Foreskin keratinocyte (primary cell): ENCODE measurements at places on chromosomes 6 and 20. TPM values are rescaled to one million over a fixed set of nuclear protein-coding genes. Genes with fewer than 3 reads are reported as not detected.

- DNase-seq = peak; percentile 35
These were observed 6.3 kb upstream of the SIRPG start for GRCh38 chr20:1663917-1664316.

DNA sequence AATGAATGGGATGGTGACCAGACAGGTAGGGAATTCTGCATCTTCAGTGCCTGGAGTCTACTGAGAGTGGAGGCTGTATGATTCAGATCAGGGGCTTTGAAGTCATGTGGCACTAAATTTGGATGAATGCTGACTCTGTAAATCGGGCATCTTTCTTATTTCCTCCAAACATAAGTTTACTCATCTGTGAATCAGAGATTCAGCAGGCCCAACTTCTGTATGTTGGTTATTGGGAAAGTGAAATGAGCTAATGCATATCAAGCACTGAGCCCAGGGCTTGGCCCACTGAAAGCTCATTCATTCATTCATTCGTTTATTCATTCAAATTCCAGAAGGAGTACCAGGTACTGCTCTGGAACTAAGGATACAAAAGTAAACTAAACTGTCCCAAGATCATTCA, 192.3 kb upstream of the RIN2 start:
- no peak for DNase-seq

- DNase-seq = no peak
These were observed 91.9 kb downstream of the PLCB4 start for GRCh38 chr20:9160757-9161156.

DNA sequence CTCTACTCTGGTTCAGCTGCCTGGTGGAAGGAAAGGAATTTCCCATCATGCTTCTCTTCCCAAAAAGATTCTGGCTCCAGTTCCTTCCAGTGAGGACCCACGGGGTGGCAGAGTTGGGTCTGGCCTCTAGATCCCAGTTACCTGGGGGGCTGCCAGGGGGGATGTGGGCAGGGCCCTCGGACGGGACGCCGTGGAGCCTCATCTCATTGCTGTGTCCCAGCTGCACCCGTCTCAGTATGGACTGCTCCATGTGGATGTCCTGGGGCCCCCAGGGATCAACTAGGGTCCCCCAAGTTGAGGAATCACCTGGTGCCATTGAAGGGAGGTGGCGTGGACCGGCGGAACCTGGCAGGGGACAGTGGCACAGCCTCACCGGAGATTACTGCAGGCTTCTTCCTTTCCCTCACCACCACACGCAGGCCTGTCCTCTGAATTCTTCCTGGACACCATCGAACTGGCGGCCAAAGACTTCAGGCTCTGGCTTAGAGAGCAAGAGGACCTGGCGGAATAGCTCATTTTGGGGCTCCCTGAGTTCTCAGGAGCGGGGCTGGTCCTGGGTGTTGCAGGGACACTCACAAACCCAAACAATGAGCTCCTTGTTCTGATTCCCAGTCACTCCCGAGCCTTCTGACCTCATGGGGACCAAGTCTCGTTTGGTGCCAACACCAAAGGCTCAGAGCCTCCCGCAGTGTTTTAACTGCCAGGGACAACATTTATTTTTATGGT, 8.5 kb downstream of the ZBP1 start:
- DNase-seq = no peak

DNA sequence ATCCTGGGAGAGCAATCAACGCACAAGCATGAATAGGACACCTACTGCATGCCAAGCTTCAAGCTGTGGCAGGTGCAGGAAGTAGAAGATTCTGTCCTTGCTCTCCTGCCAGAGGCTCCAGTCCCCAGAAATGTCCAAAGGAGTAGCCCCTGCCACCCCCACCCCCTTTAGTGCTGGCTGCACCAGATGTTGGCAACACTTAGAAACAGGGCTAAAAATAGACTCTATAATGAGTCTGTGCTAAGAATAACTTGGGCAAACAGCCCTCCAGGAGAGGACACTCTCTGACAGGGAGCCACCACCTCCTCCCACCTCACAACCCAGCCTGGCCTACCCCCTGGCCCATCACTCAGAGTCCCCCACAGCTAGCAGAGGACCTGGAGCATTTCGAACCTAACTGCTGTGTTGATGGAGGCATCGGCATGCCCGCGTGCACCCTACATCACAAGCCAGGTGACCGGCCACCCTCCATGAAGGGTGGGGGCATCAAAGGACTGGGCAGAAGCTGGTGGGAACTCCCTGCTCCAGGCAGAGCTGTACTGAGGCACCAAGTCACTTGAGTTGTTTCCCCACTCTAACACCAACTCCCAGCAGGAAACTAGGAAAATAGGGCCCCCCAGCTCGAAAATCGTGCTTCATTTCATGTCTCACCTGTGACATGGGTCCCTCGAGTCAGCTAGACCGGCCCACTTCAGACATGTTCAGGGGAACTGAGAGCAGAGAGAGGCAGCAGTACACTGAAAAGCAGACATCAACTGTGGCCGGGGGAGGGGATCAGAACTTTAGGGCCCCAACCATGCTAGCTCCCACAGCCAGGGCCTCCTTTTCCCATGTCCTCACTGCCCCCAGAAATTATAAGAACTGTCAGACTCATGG, 18.7 kb downstream of the TFEB start:
- DNase-seq = no peak

DNA sequence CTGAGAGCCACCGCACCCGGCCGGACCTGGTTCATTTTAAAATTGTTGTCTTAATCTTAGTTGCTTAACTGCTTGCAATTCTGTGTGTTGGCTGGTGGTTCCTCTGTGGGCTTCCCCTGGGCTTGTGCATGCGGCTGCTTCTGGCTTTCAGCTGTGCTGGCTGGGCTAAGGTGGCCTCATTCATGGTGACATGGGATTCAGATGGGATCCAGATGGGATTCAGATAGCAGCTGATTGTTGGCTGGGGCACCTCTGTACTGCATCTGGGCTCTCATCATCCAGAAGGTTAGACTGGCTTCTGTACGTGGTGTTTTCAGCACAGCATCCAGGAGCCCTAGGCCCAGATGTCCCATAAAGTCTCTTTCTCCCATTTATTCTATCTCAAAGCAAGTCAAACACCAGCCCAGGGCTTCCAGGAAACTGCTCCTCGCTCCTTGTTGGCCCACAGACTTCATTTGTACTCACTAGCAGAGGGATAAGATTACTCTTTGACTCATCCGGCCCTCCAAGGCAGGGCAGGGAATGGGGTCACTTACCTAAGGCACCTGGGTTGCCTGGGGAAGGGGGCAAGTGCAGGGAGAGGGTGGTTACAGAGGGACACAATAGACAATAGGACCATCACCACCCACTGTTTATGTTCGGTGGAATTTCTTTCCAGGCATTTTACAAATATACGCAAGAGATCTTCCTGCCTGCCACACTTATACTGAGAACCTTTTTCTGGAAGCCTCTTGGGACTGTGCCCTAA, 10.2 kb upstream of the PEDS1 start:
- DNase-seq = no peak

Gene TNF
- polyA plus RNA-seq = 4.5 and 9.2 TPM in 2 replicates
